Right forelimb (tissue), 1 donor: ENCODE measurements at places on chromosomes 7 and 10.

- DNase-seq = no peak
These were observed 8.1 kb downstream of the TTYH3 start for GRCh38 chr7:2639695-2640481.

DNA sequence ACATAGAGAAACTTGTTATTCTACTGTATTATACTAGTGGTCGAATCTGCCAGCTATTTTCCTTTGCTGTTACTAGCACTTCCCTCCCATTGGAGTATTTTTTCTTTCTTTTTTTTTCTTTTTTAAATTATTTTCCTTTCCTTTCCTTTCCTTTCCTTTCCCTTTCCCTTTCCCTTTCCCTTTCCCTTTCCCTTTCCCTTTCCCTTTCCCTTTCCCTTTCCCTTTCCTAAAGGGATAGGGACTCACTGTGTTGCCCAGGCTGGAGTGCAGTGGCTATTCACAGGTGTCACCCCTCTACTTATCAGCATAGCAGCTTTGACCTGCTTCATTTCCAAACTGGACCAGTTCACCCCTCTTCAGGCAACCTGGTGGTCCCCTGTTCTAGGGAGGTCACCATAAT, 212.6 kb upstream of the SP4 start:
- no peak for DNase-seq

GRCh38 chr7:97094284-97094930, 23.1 kb upstream of the SDHAF3 start:
- no peak for DNase-seq

GRCh38 chr10:119770928-119771327, 45.1 kb downstream of the INPP5F start:
- DNase-seq = no peak

DNA sequence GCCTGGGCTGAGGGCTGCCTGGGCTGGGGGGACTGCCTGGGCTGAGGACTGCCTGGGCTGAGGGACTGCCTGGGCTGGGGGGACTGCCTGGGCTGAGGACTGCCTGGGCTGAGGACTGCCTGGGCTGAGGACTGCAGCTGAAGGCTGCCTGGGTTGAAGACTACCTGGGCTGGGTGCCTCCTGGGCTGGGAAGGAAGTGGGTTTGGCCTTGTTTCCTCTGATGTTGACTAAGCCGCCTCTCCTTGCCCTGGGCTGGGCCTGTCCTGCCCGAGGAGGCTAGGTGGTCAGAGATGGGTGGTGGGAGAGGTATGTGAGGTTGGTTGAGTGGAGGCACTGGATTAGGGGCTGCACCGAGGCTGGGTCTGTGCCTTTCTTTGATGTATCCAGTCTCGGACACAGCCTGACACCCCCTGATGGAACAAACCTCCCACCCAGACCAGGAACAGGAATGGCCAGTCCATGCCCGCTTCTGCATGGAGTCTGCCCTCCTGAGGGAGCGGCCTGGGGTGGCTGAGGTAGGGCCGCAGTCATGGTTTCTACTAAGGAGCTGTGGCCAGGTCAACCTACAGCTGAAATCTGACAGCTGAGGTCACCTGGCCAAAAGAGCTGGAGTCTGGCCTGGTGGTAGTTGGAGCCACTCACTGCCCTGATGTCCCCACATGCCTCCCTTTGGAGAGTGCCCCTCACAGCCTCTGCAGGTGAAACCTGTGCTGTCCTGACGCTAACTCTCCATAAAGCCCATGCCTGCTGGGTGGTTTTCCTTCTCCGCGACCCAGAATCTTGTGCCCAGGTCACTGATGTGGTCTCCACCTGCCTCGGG, 22.3 kb downstream of the SCART1 start:
- no peak for DNase-seq

GRCh38 chr7:128176696-128177095, 64.4 kb upstream of the LEP start:
- no peak for DNase-seq

- DNase-seq = no peak
These were observed 6.6 kb downstream of the NIPSNAP2 start for GRCh38 chr7:55970978-55971377.

DNA sequence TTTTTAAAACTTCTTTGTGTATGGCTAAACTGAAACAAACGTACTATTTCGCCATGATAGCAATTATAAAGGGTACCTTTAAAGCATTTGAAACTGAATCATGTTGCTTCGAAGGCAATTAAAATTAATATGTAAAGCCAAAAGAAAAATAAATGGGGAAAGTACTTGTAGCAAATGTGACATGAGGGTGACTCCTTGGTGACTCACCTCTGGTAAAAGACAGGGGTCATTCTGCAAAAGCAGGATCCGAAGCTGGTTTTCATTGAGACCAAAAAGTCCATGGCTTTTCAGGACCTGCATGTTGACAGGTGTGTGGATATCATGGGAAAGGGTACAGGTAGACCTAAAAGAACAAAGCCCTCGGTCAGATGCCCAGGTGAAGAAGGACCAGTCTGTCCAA, 1.5 kb downstream of the ZC3HAV1L start:
- no peak for DNase-seq
